ENCODE measurements at places on chromosomes 11 and 22. TPM values are rescaled to one million over a fixed set of nuclear protein-coding genes. Genes with fewer than 3 reads are reported as not detected.

POTEH gene
- total RNA-seq: not detected

PRDM11 gene
- 15.5 TPM for total RNA-seq

MRGPRF gene
- 24.3 TPM for total RNA-seq

TSGA10IP gene
- total RNA-seq: not detected

LPXN gene
- 2.8 TPM for total RNA-seq

CCDC73 gene
- total RNA-seq: not detected

STK33 gene
- total RNA-seq: 0.43 TPM

OR56B1 gene
- not detected for total RNA-seq

OR5AN1 gene
- not detected for total RNA-seq

APOL5 gene
- total RNA-seq: not detected

MS4A6A gene
- not detected for total RNA-seq

OR5AS1 gene
- total RNA-seq: not detected

FGF19 gene
- not detected for total RNA-seq

FXYD2 gene
- total RNA-seq: not detected

A4GALT gene
- 30.9 TPM for total RNA-seq

MS4A2 gene
- not detected for total RNA-seq

CABP4 gene
- not detected for total RNA-seq

OR8G1 gene
- total RNA-seq: not detected

DRD2 gene
- not detected for total RNA-seq

ZNRF3 gene
- total RNA-seq: 3.6 TPM

RHOD gene
- total RNA-seq: 28.9 TPM

RIN1 gene
- 18.4 TPM for total RNA-seq

SORL1 gene
- total RNA-seq: 0.09 TPM

OR5B21 gene
- not detected for total RNA-seq

PRR33 gene
- total RNA-seq: not detected

RFPL1 gene
- total RNA-seq: not detected

SLC43A3 gene
- 32.3 TPM for total RNA-seq

ALDH3B2 gene
- not detected for total RNA-seq

SNX32 gene
- total RNA-seq: 2.4 TPM

LRP4 gene
- total RNA-seq: 5.7 TPM

BTBD18 gene
- total RNA-seq: not detected

ANGPTL5 gene
- total RNA-seq: not detected

TRIM64C gene
- not detected for total RNA-seq

PDHX gene
- total RNA-seq: 18.6 TPM

APOA4 gene
- not detected for total RNA-seq

DEFB131B gene
- total RNA-seq: not detected

CASP1 gene
- 4.8 TPM for total RNA-seq

Measured in pericardium fibroblast (primary cell).